Left forelimb (tissue), 1 donor: ENCODE measurements at places on chromosomes 1 and 21.

GRCh38 chr1:159798893-159799292 is 3.3 kb upstream of the FCRL6 start:
- no peak for DNase-seq

DNA sequence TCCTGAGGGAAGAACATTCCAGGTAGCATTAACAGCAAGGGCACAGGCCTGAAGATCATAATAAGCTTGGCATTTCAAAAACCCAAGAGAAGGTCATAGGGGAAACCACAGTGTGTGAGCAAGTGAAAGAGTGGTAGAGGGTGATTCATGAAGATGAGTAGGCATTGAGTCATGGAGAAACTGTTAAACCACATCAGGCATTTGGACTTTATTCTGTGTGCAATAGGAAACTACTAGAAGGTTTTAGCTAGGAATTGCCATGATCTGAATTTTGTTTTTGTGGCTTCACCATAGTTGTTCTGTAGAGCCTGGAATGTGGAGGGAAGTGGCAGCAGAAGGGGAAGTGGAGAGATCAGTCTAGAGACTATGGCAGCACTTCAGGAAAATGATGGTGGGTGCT is 359.0 kb upstream of the PTBP2 start:
- no peak for DNase-seq

- no peak for DNase-seq
These were observed 18.9 kb downstream of the SDE2 start for GRCh38 chr1:225980005-225980836.

DNA sequence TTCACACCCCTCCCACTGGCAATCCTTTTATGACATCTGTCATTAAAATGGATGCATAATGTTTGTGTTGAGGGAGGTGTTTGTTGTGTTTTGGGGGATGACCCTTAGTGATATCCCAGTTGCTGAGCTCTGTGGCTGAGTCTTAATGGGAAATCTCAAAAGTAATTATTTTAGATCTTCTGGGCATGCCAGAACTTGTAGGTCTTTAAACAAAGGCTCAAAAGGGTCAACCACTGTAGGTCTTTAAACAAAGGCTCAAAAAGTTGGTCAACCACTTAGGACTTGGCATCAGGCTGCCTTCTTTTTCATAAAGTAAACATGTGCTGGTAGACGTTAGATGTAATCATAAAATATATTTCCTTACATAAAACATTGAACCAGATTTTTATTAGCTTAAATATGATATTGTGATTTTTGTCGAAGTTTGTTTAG is 78.0 kb downstream of the CDC14A start:
- DNase-seq: no peak

DNA sequence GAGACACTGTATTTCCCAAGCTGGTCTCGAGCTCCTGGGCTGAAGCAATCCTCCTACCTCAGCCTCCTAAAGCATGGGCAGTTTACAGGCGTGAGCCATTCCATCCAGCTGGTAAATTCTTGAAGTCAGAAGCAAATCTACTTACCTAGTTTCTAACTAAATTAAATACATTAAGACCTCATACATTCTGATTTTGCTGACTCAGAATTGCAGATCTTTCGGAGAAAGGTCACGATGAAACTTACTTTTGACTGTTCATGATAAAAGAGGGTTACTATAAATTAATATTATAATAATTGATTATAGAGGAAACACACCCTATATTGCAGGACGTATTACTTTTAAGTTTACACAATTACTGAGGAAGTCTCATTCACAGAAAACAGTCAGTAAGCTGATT is 132.3 kb downstream of the ZZZ3 start:
- no peak for DNase-seq

DNA sequence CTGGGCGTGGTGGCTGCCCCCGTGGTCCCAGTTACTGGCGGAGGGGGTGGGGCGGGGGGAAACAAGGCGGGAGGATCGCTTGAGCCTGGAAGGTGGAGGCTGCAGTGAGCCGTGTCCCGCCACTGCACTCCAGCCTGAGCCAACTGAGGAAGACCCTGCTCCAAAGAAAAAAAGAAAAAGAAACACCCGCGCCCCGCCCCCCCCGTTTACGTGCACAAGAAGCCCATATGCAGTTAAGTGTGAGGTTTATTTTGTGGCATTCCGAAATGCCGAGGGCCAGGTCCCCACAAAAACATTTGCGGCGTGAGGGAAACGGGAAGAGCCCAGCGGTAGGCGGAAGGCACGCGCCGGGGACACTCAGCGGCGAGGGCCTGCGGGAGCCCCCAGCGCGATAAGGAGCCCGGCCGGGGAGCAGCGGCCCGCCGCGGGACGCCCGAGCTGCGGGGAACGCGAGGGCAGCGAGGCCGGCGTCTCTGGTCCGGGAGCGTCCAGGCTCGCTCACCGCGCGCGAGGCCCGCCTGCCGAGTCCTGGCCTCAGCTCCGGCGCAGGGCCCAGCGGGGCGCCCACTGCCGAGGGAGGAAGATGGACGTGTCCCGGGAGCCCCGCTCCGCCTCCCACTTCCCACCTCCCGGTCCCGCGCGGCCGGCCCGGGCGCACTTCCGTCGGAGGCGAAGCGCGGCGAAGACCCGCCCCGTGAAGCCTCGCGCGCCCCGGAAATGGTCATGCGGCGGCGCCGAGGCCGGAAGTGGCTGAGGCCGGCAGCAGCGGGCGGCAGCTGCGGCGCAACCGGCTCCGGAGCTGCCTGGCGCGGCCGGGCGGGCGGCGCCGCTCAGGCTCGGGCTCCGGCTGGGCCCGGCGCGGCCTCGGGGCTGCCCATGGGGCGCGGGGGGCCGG is at the start of gene TRAPPC10:
Gene TRAPPC10, plus strand, starts transcription at position 731 of the 895 bp plus-strand sequence. CDS start 185 bp downstream, outside the sequence.
- peak; percentile 91 for DNase-seq

- DNase-seq: no peak
These were observed 55.0 kb downstream of the PLPPR5 start for GRCh38 chr1:98949621-98950020.

GRCh38 chr1:76418531-76418930 is 344.0 kb downstream of the ST6GALNAC3 start:
- DNase-seq: no peak

DNA sequence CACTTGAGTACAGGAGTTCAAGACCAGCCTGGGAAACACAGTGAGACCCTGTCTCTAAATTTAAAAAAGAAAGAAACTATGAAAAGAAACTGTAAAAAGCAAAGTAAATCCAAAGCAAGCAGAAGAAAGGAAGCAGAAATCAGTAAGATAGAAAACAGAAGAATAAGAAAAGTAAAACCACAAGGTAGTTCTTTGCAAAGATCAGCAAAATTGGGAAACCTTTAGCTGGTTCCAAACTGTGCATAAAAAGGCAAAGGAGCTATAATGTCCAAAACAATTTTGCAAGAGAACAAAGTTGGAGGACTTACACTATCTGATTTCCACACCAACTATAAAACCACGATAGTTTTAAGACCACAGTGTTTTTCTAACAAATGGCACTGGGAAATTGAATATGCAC is 218.8 kb downstream of the RPS6KC1 start:
- no peak for DNase-seq

DNA sequence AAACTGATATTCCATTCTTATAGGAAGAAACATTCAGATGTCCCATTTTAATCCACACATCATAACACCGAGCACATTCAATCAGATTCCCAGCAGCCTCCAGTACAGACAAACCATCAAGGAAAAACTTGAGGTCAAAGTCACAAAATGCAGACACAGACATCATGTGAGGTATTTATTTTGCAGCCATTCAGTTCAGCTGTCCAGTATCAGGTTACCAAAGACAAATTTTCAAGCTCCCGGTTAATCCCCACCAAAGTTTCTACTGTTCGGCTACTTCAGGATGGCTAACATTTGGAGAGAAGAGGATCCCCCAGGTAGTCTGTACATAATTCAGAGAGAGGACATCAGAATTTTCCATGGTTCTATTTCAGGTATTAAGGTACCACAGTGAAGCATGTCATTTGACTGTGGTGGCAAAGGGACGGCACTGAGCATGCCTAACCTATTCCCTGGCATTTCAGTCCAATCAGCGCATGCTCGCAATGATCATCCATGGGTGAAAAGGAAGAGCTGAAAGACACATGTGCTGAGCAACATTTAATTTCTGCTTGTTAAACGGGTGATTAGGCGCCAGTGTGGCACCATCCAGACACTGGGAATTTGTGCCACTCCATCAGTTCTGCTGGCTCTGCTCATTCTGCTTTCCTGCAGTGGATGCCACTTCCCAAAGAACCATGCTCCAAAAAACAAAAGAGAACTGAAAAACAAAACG is 13.6 kb upstream of the NDC1 start:
- no peak for DNase-seq

DNA sequence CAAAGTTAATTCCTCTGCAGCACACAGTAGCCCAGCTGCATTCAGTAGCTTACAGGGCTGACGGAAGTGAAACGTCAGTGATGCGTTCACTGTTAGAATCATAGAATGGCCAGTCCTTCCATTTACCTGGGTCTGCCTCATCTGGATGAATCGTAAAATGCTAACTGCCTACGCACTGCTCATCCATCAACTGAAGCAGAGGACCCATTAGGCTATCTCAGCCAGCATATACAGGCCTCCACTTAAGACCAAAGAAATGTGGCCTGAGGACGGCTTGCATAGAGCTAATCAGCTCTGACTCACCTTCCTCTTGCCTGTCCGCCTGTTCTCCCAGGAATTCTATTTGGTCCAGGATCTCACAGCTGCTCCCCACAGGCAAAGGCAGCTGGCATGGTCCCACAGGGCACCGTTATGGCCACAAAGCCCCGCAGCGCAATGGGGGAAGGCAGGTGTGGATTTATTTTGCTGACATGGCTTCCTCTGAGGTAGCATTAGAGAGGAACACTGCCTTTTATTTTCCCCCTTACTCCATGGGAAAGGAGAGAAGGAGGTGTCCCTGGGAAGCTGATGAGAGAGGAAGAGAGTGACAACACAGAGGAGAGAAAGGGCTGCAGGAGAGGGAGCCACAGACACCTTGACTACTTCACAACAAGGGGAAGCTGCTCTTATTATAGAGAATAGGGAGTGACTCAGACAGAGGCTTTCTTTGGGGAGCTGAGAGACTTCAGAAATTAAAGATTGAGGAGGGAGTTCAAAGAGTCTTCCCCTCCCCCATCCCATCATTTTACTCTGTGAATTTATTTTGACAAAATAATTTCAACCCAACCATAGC is 177.6 kb downstream of the HHIPL2 start:
- DNase-seq: no peak

- DNase-seq: no peak
These were observed 384.9 kb downstream of the HLX start for GRCh38 chr1:221263831-221264767.

GRCh38 chr1:242187816-242188215 is 188.9 kb upstream of the MAP1LC3C start:
- DNase-seq: no peak

- DNase-seq: no peak
These were observed 728.4 kb upstream of the ADAMTS5 start for GRCh38 chr21:27695246-27695645.

DNA sequence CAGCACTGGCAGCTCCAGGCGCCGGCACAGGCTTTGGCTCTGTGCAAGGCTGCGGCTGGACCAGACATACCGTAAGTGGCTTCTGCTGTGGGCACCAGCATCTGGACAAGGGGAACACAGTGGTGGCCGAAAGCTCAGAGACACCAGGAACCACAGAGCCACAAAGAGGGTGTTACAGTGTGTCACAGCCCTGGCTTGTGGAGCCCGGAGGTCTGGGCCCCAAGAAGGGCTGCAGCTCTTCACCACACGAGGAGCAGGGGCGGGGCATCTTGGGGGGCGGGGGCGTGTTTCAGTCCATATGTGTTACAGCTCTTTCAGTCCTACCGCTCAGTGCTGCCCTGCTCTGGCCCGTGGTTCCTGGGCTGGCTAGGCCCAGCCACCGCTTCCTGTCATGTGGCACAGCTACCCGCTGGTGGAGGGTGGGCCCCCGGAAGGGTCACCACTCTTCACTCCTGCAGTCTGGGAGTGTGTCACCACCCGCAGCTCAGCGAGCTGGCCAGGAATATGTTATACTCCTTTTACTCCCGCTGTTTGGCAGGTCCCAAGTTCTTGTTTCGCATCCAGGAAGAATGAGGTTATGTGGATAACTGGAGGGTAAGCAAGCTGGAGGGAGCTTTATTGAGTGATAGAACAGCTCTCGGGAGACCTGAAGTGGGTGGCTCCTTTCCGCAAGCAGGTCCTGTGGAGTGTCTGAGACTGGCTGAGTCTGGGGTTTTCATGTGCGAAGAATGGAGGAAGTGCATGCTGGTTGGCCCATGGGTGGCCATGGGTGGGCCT is 3.3 kb upstream of the LSM10 start:
- peak; percentile 74 for DNase-seq

GRCh38 chr1:241968611-241969010 is 11.0 kb downstream of the BECN2 start:
- DNase-seq: no peak

DNA sequence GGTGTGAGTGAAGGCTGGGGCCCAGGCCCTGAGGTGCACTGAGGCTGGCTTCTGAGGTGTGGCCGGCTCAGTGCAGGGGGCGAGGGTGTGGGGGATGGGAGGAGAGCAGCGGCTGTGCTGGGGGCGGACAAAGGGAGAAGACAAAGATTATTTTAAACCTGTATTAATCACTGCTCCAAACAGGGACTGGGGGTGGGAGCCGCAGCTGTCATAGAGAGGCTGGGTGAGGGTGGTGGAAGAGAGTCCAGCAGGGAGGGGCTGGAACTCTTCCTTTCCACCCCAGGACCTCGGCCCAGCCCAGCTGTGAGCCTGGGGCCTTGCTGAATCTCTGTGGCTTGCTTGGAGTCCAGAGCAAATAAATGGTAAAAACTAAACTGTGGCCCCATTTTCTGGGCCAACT is 106.9 kb downstream of the KCND3 start:
- no peak for DNase-seq

GRCh38 chr1:41504114-41505035 is 19.9 kb upstream of the EDN2 start:
- no peak for DNase-seq

GRCh38 chr1:57551476-57551875 is 127.6 kb upstream of the DAB1 start:
- no peak for DNase-seq

DNA sequence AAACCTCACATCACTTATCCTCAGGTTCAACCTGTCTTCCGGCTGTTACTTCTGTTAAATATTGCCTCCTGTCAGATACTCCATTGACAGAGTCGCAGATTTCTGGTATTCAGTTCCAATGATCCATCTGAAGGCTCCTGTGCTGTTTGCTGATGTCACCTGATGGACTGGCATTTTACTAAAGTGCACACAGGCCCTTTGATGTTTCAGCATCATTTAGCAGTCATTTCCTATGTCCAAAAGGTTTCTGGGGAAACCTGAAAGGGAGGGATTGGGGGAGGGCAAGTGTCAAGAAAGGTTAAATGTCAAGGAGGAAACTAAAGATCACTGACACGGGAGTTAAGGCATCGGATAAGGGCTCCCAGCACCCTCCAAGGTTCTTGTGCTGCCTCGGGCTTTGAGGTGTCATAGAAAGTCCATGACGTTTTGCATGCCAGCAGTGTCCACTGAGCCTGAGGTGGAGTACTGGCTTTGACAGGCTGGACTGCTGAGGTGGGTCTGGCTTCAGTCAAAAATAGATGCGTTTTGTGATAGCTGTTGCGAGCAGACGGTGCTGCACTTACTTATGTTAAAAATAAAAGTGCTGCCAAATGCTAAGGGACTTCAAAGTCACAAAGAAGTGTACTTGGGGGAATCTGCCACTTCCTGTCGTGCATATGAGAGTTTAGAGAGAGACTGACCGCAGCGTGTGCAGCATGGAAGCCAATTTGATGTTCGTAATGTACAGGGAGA is 30.8 kb downstream of the XCL2 start:
- no peak for DNase-seq

- DNase-seq: no peak
These were observed 7.0 kb downstream of the MRPL9 start for GRCh38 chr1:151756291-151756690.
